NAMALWA (cell line): ENCODE measurements at places on chromosomes 16 and 17.

DNA sequence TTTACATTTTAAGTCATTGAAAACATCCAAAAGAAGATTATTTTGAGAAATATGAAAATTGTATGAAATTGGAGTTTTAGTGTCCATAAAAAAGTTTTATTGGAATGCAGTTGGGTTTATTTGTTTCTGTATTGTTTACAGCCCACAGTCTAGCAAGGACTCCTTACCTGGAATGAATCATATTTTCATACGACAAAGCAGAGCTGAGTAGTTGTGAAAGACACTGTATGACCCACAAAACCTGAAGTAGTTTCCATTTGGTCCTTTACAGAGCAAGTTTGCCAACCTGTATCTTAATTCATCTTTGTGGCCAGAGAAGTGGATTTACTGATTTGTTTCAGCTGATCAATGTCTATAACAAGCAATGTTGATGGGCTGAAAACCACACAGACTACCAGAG is 10.3 kb downstream of the CCL18 start:
- no peak for DNase-seq

- DNase-seq = peak; percentile 43
Measured at GRCh38 chr17:42843358-42843934, 934 bp upstream of the AOC2 start.

DNA sequence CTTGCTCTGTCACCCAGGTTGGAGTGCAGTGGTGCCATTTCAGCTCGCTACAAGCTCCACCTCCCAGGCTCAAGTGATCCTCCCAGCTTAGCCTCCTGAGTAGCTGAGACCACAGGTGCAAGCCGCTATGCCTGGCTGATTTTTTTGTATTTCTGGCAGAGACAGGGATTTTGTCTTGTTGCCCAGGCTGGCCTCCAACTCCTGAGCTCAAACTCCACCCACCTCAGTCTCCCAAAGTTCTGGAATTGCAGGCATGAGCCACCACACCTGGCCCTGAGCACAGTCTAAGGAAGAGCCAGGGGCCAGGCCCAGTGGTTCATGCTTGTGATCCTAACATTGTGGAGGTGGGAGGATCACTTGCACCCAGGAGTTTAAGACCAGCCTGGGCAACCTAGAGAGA is 21.8 kb upstream of the BCO1 start:
- no peak for DNase-seq

GRCh38 chr16:28241924-28242323 is 30.2 kb upstream of the XPO6 start:
- DNase-seq = no peak

GRCh38 chr16:89090182-89090630 is 3.4 kb upstream of the ACSF3 start:
- no peak for DNase-seq

- DNase-seq = peak; percentile 76
Measured at GRCh38 chr17:2416010-2416734, 15.3 kb upstream of the MNT start.

DNA sequence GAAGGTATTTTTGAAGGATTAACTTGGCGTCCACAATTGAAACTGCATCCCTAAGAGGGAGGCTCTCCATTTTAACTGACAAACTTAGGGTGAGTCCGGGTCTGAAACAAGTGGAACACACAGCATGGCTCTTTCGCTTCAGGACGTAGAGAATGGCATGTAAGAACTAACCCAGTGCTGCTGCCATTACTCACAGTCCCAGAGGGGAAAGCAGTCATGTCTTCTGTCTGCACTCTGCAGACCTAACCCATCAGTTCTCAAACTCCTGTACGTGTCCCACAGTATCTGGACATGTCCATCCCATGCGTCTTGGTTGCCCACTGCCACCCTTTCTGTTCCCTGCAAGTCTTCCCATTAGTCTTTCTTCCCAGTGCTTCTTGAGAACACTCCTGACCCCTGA is 563 bp downstream of the ST6GALNAC1 start:
- no peak for DNase-seq

GRCh38 chr17:83075270-83075880 is 4.0 kb upstream of the METRNL start:
- no peak for DNase-seq

DNA sequence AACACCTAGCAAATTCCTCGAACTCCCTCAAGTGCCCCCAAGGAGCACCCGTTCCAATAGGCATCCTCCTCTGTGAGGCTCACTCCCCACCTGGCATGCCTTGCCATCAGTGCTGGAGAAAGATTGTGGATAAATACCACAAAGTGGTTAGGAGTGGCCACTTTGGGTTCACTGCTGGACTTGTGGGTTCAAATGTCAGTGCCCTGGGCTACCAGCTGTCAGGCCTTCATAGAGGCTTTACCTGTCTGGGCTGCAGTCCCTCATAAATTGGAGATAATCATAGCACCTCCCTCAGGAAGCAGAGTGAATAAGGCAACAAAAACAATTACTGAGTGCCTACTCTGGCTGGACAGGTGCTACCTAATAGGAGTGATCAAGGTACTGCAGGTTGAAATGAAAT is 1.5 kb upstream of the SYT17 start:
- no peak for DNase-seq

DNA sequence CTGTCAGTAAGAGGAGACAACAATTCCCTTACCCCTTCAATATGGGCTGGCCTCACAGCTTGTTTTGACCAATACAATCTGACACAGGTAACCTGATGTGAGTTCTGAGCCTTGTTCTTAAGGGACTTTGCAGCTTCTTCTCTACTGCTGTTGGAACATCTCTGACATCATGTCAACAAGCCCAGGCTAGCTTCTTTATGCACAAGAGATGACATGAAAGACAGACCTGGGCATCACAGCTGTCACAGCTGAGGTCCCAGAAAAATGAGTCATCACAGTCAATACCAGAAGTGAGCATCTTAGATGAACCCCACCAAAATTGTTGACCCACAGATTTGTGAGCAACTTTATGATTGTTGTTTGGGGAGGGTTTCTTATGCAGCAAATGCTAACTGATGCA is 431.7 kb upstream of the PSMD7 start:
- no peak for DNase-seq

- no peak for DNase-seq
Measured at GRCh38 chr16:48971571-48972077, 310.0 kb downstream of the CBLN1 start.

- DNase-seq = no peak
Measured at GRCh38 chr16:27977966-27978365, 85.5 kb downstream of the GSG1L start.

- peak; percentile 17 for DNase-seq
Measured at GRCh38 chr17:77356109-77356689, 215.4 kb downstream of the SEC14L1 start.

DNA sequence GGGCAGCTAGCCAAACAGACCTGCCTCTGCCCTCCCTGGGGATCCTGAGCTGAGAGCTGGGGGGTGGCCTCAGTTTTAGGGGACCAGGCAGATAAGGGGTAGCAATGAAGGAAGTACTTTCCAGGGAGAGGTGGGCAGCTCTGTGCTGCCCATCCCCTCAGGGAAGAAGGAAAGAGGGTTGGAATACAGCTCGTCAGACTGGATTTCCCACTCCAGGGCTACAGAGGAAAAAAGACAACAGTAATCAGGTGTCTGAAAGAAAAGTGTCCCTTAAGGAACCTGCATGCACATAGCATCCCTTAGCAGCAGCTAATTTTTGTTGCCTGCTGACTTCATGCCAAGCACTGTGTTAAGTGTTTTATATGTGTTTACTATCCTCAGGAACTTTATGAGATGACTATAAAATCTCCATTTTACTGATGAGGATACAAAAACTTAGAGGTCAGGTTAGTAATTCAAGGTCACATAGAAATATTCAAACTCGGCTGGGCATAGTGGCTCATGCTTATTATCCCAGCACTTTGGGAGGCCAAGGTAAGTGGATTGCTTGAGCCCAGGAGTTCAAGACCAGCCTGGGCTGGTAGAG is 3.2 kb upstream of the MRPL58 start:
- DNase-seq = no peak

DNA sequence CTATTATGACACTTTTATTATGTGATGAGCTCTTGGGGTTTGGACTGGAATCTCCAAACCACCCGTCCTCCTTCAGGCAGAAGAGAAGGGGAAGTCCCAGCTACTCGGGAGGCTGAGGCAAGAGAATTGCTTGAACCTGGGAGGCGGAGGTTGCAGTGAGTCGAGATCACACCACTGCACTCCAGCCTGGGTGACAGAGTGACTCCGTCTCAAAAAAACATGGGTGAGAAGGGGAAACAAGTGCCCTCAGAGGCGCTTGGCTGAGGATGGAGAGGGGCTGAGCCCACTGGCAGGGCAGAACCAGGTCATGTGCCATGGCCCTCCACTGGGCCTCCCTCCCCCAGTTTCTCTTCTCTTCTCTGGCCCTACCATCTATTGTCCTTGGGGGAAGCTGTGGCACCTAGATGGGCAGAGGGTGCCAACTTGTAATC is 120.9 kb upstream of the SMURF2 start:
- no peak for DNase-seq

DNA sequence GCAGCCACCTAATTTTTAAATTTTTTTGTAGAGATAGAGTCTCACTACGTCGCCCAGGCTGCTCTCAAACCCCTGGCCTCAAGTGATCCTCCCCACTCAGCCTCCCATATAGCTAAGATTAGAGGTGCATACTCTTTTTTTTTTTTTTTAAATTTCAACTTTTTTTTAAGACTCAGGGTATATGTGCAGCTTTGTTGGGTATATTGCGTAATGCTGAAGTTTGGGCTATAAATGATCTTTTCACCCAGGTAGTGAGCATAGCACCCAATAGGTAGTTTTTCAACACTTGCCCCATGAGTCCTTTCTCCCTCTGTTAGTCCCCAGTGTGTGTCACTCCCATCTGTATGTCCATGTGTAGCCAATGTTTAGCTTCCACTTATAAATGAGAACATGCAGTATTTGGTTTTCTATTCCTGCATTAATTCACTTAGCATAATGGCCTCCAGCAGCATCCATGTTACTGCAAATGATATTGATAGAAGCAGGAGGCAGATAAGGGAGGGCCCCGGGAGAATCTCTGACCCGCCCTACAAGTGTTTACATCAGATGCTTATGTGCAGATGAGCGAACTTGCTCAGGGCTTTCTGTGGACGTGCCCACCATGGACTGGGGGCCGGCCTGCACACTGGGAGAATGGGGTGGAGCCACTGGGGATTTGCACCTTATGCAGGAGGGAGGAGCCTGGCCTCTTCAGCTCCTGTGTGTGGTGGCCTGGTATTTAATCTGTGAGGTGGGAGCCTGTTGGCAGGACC is 110.3 kb upstream of the ZKSCAN2 start:
- no peak for DNase-seq

DNA sequence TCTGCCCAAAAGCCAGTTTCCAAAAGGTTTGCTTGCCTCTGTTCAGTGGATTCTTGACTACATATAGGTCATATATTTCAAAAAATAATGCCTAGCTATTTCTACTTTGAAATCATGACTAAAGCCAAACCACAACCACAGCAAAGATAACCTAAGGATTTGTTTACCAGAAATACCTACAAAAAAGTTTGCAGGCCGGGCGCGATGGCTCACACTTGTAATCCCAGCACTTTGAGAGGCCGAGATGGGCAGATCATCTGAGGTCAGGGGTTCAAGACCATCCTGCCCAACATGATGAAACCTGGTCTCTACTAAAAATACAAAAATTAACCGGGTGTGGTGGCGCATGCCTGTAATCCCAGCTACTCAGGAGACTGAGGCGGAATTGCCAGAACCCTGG is 15.2 kb downstream of the CARHSP1 start:
- no peak for DNase-seq

DNA sequence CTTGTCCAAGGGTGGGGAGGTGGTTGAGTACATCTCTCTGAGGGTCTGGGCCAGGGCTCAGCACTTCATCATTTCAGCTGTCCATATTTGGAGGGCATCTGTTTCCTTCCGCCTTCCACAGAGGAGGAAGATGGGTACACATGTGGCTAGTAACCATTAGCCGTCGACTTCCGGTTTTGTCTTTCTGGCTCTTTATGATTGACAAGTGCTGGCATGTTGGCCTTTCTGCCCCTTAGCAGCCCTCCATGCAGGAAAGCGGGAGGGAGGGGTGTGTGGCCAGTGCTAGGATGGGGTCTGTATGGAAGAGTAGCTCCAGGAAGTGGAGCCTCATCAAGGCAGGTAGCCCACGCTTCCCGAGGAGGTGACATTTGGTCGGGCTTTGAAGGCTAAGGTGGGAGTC is 69.6 kb downstream of the RAI1 start:
- DNase-seq = peak; percentile 67
